ENCODE measurements at places on chromosomes 1 and 21.

GRCh38 chr1:14639291-14640050 is 41.0 kb downstream of the KAZN start:
- no peak for DNase-seq

DNA sequence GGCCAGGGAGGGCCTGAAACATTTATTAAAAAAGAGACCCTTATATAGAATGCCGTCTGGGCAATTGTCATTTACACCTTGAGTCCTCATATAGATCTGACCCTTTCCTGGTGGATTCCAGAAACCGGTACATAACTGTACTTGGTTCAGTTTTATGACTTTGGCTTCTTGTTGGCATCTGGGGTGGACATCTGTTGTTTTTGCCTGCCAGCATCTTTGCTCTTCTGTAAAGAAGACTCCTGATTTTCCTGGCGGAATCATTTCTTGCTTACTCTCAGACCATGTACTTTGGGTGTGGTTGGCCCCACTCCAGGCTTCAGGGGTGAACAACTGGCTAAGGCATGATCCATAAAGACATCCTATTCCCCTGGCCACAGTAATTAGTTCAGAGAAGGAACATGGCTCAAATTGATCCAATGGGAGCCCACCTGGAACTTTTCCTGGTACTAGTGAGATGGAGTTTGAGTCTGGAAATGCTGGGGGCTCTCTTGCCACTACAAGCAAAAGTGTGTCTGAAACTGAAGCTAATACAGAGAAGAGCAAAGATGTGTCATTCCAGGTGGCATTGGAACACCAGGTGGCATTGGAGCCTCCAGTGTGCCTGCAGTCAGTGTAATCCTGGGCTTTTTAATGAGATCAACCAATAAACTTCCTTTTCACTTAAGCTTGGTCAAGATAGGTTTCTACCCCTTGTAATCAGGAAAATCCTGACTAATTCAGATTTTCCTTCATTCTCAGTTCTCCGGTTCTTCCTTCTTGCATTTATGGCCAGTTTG is 332.5 kb upstream of the CAMK1G start:
- DNase-seq: no peak

DNA sequence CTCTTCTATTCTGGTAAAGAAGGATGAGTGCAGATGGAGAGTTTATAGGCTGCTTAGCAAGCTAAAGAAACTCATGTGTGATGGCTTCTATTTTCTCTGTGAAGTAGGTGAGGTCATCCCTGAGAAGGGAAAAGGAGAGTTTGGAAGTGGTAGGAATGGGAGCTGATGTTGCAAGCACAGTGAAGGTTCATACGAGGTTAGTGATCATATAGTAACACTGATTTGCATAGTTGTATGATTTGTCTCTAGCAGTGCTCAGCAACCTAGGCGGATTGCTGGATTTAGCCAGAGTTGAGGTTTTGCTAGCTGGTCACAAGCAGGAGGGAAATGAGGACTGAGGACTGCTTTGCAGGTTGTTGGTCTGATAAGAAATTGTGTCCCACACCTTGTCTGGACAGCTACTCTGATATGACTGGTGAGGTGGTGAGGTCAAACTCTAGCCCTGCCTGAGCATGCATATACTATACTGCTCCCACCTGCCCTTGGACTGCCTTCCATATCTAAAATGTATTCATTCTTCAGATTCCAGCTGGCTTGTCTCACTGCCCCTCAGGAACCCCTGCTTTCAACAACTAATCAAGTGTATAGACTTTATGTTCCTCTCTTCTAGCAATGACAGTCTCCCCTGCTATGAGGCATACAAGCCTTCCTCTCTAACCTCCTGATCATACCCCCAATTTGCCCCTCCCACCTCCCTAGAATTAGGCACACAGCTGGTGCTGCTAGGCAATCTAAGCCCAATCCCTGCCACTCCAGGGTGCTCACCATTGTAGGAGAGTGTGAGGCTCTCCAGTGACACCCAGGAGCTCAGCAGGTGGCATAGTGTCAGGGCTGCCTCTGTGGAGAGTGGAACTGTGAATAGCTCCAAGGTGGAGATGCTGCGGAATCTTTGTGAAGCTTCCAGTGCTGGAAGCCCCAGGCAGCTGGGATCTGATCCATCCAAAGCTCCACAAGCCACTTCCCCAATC is 18.5 kb downstream of the LRRC41 start:
- no peak for DNase-seq

DNA sequence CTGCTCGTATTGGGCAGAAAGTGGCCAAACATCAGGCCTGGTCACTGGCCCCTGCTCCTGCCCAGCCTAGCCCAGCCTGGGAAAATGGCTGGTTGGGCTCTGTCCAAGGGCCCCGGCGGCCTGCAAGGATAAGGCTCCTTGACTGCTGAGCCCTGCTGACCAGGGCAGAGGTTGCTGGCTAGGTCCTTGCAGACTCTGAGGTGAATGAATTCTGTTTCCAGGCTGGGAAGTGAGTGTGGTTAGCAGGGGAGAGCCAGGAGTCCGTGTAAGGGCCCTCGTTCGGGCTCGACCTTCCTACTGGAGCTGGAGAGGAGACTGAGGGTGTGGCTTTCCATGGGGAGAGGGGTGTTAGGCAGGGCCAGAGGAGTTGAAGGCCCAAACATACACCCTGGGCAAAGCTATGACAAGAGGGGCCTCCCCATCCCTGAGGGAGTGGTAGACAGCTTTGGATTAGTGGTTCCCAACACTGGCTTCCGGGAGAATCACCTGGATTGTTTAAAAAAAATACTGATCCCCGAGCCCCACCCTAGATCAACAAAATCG is 20.6 kb downstream of the CSF1 start:
- DNase-seq: no peak

- DNase-seq: no peak
Observed at GRCh38 chr1:238589843-238590435, 699.2 kb upstream of the ZP4 start.

DNA sequence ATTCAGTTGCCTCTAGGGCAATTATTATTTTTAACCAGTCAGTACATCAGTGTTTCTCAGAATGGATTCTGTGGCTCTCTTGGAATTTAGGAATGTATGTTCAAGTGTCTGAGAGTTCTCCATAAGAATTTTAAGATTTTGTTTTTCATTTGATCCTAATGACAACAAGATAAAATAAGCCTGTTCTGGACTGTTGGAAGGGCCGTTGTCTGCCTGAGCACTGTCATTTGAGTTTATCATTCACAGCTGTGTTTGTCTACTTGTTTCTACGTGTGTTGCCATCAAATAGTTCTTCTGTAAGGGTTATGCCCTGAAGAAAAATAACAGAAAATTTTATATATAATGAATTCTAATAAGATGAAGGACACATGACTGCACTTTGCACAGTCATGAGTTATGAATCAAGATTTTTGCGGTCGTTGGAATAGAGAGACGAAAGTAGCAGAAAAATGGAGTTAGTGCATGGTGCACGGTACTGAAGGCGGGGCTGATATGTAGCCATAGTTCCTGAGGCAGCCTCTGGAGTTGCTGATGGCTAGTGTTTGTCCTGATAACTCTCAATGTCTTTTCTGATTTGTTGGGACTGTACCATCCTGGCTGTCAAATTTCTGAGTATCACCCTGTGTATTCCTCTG is 92.5 kb downstream of the NOS1AP start:
- no peak for DNase-seq

DNA sequence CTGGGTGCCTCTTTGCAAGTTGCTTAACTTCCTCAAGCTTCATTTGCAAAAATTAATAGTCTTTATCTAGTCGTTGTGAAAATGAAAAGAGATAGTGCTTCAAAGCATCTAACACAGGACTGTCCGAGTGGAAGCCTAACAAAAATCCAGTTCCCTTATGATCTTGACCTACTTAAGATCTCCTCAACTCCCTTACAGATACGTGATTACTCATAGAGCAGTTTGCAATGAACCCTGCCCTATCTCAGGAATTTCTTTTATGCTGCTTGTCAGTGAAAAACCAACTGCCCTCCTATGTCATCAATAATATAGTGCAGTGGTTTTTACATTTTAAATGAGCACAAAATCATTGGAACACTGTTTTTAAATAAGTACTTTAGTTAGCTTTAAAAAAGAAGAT is 314.3 kb downstream of the BACH1 start:
- no peak for DNase-seq

DNA sequence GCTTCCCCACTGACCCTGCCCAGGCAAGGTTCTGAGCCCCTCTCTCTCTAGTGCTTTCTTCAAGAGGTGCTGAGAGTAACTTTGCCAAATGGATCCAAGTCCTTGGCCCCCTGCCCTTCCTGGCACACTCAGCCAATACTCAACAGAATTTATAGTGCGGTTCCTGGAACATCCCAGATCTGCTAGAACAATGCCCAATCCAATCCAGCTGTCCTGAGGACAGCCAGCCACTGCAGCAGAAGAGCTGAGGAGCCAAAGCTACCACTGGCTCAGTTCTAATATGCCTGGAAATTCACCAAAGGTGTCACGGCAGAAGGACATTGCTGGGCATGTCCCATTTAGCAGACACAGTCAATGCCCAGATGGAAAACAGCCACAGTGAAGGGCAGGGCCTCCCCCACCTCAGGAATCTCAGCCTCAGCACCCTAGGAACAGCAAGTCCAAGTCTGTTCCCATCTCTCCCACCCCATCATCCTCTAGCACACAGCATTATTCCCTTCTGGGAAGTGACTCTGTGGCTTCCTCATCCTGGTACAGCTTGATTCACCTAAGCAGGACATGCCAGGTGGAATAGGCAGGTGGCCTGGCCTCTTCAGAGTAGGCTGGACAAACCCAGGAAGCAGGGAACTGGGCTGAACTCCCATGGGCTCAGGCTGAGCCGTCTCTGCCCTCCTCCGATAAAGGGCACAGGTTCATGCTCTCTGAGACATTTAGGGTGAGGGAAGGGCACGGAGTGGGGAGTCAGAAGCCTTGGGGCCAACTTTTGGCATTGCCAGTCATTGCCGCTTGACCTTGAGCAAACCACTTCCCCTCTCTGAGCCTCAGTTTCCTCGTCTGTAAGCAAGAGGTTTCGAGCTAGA is 24.6 kb downstream of the PMVK start:
- DNase-seq: no peak

DNA sequence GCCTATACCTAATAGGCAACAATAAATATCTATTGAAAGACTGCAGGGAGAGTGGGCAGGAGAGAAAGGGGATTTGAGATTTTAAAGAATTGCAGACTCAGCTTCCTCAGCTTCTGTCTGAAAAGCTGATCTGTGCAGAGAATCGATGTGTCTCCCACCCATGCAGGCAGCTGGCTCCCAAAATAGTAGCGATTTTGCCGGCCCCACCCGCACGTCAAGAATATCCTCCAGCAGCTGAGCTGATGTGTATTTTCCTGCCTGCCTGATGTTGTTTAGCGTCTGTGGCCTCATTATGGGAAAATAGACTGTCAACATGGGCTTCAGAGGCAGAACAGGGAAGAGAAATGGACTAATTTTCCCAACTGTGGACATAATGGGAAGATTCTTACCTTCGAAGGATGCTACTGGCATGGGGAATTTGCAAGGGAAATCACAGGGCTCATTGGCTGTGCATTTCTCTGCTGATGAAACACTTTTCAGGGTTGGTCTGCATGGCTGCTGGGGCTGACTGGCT is 699.8 kb downstream of the PTPRU start:
- no peak for DNase-seq
